H4 (cell line): ENCODE measurements at places on chromosomes 5 and 9. TPM values are rescaled to one million over a fixed set of nuclear protein-coding genes. Genes with fewer than 3 reads are reported as not detected.
A peak's percentile ranks its signal among the peaks of the same experiment; 100 is the strongest.

DNA sequence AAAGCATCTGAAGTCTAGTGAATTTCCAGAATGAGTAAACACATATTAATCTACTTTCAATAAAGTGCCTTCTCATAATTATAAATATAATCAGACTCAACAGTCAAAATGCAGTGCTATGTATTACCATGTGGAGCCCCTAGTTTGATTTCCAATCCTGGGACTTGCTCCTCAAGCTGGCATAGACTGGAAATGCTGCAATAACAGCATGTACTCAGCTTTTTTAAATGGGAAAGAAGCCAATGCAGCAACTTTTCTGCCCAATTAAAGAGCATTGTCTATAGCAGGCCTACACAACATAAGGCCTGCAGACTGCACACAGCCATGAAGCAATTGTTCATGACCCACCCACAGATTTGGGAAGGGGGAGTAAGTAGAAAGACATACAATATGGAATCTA lies 103.2 kb downstream of the NR2F1-AS1 start:
- no peak for DNase-seq

GRCh38 chr9:68969538-68969937 lies 44.4 kb downstream of the PRKACG start:
- DNase-seq = no peak

- DNase-seq = no peak
Observed at GRCh38 chr9:86009133-86009532, 68.2 kb downstream of the NAA35 start.

Gene GABRA1
- 0.62 and 2.4 TPM in 2 replicates for total RNA-seq

GRCh38 chr9:86639899-86640379 lies 285.7 kb upstream of the TUT7 start:
- no peak for DNase-seq

GRCh38 chr9:131879911-131880290 lies 140.0 kb upstream of the RAPGEF1 start:
- no peak for DNase-seq

GRCh38 chr5:85651731-85652130 lies 966.0 kb upstream of the COX7C start:
- no peak for DNase-seq

GRCh38 chr5:103674251-103674650 lies 111.7 kb upstream of the NUDT12 start:
- DNase-seq = no peak

DNA sequence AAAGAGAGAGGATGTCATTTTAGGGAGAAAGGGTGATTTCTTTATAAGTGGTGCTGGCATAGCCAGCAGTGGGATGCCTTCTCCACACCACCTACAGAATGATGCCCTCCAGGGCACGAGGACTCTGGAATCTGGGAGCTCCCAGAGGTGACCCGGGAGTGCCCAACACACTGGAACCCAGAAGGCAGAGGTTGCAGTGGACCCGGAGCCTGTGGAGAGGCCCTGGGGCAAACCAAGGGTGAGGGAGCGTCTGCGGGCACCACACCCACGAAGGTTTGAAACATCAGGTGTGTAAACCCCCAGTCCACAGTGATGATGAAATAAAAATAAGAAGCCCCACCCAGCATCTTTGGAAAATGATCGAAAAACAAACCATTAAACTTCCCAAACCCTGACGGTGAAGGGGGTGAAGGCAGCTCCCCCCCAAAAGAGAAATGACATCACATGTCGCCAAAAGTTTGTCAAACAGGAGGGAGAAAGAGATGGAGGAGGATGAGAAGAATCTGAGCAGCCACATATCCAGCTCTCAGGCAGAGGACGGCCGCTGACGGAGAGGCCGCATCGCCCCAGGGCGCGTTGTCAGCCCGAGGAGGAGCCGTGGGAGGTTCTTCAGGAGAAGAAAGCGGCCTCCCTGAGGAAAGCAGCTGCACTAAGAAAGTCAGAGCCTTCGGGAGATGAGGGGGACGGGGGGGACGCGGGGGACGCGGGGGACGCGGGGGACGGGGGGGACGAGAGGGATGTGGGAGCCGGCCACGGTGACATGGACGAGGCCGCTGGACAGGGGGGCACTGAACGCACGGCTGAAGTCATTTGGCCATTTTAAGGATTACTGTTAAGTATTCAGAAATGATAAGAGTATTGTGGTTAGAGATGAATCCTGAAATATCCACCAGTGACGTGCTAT lies 43.1 kb upstream of the NSMF start:
- no peak for DNase-seq

DNA sequence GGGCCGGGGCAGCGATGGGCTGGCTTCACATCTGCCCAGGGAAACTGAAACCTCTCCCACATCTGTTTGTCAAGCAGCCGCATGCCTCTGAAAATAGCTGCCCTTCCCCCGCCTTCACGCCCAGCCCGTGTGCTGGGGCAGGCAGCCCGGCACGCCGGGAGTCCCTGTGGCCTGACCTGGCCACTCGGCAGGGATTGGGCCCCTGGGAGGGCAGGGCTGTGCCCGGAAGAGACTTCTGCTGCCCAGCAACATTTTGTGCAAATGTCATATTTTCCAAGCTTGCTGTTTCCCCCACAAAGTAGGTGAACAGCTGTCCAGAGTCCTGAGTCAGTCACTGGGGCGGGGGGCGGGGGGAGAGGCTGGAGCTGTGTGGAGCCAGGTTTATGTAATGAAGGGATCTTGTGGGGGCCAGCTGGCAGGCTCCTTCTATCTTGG lies 8.2 kb downstream of the COL27A1 start:
- DNase-seq = no peak

Gene PCDHB16
- 3.3 and 3.7 TPM in 2 replicates for total RNA-seq

DNA sequence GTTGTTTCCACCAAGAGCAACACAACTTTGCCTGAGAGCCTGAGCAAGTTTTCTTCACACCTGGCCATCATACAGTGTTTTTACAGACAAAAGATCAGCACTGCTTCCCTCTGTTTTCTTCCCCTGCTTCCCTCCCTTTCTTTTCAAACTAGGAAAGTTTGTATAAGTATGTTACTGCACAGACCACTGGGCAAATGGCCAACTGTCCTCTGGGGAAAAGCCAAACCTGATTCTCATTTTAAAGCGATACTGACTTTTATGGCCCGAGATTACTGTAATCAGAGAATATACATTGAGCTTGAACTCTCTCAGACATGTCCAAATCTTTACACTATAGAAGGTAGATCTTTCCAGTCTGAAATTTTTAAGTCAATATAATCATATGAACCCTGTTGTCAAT lies 415.0 kb downstream of the NFIB start:
- DNase-seq = no peak

GRCh38 chr9:11551106-11551505 lies 938.3 kb upstream of the PTPRD start:
- no peak for DNase-seq

DNA sequence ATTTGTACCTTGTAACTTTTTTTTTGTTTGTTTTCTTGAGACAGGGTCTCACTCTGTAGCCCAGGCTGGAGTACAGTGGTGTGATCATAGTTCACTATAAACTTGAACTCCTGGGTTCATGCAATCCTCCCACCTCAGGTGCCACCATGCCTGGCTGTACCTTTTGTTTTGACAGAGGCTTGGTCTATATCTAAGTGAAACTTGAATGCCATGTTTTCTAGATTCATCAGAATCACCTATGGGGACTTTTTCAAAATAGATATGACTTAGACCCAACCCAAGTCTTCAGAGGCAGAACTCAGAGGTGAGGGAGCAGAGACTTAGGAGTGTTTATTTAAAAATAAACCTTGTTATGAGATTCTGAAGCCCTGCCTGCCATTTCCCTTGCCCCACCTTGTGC lies 128.4 kb downstream of the PTTG1 start:
- DNase-seq = no peak

Gene AGXT2
- not detected in 2 replicates for total RNA-seq

Gene CDX1
- total RNA-seq = not detected in 2 replicates

DNA sequence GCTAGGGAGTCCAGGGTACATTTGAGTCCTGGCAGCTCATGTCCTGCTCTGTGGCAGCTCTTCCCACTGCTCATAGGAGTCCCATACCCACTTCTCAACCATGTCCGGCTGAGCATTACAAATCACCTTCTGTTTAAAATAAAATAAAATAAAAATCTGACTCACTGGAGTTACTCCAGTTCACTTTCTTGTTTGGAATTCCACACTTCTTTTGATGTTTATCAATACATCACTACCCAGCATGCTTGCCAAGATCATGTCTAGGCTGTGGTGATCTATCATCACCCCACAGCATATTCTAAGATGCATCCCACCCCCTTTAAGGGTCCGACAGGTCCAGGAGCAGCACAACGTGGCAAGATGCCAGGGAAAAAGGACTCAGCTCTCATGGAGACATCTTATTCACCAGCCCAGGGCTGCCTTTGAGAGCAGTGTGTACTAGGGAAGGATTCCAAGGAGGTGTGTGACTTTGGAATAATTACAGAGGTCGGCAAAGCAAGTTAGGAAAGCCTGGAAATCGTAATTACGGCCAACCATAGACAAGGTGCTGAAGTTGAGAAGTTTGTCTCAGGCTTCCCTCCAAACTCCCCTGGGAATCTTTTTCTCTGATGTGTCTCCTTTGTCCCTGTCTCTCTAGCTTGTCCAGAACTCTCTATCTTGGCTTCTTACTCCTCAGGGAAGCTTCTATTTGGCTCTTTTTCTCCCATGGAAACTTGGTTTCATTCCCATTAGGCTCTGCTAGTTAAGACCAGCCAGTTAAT lies 111.4 kb upstream of the SLC1A3 start:
- DNase-seq = peak; percentile 76

GRCh38 chr5:113487781-113488644 lies at the start of gene MCC:
Gene MCC (minus strand): TSS chr5:113488453.
- DNase-seq = peak; percentile 91

GRCh38 chr5:131289738-131290137 lies 25.9 kb downstream of the CDC42SE2 start:
- DNase-seq = no peak

DNA sequence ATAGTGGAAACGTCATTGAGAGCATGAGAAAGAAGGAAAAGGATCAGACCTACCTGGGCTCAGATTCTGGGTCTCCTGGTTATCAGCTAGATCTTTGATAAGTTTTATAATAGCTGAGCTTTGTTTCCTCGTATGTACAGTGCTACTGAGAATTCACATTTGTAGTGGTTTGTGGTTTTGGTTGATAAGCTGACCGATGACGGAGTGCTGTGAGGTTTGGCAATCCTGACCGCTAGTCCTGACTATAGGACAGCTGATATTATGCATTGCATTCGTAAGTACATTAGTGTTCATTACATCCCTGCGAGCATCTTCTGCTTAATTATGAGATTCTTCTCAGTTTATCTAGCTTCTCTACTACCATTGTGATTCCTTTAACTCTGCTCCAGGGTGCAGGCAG lies 190.7 kb upstream of the SLC27A6 start:
- DNase-seq = peak; percentile 85
